Stimulated activated CD4-positive, alpha-beta T cell treated with anti-CD3 and anti-CD28 coated beads, Interleukin-4, amount 100 ng/mL, for 4 hours (primary cell): ENCODE measurements at places on chromosomes 7 and 10.

DNA sequence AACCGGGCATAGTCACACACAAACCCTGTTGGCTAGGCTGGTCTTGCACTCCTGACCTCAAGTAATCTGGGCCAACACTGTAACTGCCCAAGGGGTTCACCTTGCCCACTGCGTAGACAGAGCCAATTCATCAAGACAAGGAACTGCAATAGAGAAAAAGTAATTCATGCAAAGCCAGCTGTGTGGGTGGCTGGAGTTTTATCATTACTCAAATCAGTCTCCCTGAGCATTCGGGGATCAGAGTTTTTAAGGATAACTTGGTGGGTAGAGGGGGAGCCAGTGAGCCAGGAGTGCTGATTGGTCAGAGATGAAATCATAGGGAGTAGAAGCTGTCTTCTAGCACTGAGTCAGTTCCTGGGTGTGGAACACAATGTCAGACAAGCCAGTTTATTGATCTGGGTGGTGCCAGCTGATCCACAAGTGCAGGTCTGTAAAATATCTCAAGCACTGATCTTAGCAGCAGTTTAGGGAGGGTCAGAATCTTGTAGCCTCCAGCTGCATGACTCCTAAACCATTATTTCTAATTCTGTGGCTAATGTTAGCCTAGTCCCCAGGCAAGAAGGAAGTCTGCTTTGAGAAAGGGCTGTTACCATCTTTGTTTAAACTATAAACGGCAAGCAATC lies 15.6 kb upstream of the FXYD4 start:
- no peak for DNase-seq

DNA sequence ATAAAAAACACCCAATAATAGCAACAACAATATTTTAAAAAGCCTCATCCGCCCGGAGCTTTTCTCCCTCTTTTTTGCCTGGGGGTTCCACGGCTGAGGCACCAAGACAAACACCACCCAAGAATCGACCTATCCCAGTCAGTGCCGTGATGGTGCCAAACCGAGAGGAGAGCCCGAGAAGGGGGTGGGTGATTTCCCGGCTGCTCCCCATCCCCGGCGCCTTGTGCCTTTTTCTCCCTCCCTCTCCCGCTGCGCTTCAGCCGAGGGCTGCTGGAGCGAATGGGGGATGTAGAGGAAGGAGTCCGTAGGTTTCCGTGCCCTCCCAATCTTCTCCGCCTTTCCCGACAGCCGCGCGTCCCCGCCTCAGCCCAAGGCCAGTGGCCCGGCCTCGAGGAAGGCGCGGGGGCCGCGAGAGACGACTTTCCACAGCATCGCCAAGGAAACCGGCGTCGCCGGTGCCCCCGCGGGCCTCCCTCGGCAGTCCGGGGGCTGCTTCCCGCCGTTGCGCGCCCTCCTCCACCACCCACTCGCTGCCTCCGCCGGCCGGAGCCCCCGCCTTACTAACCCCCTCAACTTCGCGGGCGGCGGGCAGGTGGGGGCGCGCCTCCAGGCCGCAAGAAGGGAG lies 1.3 kb downstream of the EGR2 start:
- DNase-seq: peak; percentile 72

DNA sequence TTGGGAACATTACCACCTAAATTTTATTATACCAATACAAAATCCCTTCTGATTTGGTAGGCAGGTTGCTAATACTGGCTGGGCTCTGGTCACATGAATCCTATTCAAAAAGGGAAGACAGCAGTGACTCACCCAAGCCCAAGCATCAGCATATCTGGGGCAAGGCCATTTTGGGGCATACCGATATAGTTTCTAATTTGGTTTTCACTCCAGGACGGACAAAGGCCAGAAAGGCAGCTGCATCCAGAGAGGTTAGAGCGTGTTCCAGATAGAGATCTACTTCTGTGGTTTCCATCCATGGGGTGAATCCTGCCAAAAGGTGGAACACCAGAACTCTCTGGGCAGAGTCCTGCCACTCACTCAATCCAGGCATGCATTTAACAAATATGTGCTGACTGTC lies 335.8 kb downstream of the ELMO1 start:
- DNase-seq: no peak

DNA sequence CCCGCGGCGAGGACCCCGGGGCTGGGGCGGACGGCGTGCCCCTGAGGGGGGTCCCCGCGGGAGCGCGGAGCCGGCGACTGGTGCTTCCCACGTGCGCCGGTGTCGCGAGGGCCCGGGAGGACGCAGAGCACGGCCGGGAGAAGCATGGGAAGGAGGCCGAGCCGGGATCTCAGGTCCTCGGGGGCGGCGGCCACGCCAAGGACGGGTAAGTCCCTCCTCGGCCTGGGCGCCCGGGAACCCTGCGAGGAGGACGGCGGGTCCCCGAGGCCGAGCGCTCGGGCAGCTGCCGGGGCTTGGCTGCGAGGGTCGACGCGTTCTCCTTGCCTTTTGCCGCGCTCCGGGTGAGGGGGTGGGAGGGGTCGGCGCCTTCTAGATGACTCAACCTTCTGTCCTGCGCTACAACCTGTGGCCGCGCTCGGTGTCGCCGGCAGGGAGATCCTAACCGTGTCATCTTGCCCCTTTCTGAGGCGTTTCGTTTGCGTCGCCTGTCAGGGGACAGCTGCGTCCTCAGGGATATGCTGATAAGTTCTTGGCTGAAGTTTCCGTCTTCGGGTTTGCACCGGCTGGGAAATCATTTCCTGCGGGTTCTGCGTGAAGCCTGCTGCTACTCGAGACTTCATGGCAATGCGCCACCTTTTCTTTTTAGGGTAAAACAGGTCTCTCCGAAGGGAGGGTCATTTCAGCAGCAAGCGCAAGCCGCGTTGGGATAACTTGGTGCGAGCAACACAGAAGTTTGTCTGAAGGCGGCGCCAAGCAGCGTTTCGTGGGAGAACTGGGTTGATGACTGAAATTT lies 529 bp downstream of the TASOR2 start:
- DNase-seq: peak; percentile 67

DNA sequence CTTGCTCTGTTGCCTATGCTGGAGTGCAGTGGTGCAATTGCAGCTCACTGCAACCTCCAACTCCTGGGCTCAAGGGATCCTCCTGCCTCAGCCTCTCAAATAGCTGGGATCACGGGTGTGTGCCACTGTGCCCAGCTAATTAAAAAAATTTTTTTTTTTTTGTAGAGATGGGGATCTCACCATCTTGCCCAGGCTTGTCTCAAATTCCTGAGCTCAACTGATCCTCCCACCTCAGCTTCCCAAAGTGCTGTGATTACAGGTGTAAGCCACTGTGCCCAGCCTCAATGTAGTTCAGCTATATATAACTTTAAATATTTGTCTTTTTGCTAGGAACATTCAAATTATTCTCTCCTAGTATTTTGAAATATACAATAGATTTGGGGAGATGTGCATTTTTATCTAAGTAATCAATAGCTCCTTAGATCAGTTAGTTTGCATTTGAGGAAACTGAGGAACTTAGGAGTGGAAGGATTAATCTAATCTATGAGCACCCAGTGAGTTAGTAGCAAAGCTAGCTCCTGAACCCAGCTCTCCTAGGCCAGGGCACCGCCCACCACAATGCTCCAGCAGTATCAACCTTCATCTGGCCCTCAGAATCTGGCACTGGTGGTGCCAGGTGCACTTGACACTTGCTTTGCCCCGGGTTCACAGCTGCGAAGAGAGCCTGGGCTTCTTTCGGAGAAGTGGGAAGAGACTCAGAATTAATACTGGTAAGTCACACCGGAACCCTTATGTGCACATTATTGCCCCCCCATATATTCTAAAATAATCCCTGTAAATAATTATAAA lies 5.9 kb upstream of the LRMDA start:
- no peak for DNase-seq

DNA sequence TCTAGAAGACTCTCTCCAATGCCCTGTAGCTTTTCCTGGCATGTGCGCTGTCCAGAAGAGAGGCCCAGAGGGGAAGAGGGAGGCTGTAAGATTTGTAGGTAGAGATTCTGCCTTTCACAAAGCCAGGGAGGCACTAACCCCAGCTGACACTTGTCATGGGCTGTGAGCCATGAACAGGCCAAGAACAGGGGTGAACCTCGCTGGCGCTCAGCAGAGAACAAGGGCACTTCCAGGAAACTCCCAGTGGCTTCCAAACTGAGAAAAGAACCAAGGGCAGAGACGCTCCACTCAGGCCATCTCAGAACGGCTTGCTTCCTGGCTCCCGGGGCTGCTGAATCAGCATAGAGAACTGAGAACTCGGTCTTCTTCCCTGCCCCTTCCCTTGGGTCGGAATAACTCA lies 257.8 kb upstream of the ZNF32 start:
- DNase-seq: no peak

- no peak for DNase-seq
Measured at GRCh38 chr7:90472805-90473540, 3.5 kb downstream of the PTTG1IP2 start.

DNA sequence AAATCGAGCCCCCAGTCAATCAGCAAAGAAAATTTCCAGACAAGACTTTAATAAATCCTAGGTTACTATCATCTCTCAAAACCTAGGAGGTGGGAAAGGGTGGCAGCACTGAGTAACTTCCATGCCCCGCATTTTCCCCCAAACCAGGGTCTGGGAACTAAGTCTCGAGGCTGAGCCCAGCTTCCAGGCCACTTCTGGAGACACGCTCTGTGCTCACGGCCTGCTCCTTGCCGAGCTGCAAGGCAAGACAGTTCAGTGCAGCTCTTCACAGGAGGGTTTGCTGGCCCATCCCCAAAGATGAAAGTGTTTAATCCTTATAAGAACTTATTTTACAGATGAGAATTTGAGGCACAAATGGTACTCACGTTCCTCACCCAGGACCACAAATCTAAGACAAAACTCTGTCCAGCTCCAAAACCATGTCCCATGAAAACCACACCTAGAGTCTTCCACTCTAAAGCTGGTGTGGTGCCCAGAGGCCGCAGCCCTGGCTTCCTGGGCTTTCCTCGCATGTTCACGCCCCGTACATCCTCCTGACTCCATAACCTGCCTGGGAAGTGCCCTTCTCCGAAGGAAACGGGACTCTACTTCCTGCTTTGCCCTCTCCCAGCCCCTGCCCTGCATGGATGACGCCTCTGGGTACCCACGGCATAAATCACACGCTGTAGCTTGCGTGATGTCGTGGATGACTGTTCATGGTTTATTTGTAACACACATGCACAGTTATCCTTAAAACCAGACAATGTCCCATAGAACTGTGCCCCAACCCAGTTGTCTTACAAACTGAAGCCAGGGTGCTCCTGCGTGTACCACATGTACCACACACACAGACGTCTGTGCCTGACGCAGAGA lies 201.2 kb downstream of the DIP2C start:
- DNase-seq: no peak

DNA sequence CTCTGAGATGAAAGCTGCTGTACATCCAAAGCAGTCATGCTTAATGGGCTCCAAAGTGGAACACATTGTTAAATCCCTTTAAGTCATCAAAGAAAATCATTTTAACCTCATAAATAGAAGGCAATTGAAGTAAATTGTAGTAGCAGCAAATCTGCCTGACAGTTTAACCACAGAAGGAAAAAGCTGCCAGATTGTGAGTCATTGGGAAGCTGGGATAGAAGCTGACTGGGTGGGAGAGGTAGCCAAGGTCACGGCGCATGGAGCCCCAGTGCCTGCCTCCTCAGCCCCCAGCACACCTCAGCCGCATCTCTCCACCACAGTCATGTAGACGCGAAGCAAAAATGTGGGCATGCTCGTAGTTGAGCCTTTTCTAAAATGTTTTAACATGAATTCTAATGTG lies 44.0 kb downstream of the TARP start:
- DNase-seq: no peak

DNA sequence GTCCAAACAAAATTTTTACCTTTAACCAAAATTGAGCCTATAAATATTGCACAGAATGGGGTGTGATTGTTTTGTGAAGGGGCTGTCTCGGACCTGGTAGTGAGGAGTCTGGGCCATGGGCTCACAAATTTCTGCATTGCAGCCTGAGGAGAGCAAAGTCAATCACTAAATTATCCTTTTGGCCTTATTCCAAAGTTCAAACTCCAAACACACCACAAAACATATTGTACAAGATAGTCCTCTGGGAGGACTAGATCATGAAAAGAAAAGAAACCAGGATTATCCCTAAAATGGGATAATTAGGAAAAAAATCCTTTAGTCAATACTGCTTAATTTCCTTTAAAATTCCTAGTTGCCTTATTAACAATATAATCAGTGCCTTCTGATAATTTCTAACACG lies 115.5 kb downstream of the BUB3 start:
- DNase-seq: no peak

- no peak for DNase-seq
Measured at GRCh38 chr7:115328018-115328417, 406.1 kb downstream of the MDFIC start.

DNA sequence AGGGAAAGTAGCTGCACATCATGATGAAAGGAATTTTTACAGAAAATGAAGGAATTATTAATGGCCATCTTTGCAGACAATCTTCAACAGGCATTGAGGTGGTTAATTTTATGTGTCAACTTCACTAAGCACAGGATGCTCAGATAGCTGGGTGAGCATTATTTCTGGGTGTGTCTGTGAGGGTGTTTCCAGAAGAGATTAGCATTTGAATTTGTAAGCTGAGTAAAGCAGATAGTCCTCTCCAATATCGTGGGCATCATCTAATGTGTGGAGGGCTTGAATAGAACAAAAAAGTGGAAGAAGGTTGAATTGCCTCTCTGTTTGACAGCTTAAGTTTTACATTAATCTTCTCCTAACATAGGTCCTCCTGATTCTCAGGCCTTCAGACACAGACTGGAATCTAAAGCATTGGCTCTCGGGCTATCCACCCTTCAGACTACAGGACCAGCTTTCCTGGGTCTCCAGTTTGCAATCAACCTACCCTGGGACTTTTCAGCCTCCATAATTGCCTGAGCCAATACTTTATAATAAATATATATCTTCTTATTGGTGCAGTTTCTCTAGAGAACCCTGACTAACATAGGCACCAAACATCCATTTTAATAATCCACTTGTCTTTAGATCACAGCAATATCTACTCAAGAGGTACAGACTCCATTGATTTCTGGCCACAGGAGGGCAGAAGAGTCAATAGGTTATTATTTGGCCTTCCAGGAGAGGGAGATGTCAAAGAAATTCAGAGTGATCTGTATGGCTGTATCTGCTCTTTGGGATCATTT lies 10.5 kb upstream of the CRPPA start:
- no peak for DNase-seq

DNA sequence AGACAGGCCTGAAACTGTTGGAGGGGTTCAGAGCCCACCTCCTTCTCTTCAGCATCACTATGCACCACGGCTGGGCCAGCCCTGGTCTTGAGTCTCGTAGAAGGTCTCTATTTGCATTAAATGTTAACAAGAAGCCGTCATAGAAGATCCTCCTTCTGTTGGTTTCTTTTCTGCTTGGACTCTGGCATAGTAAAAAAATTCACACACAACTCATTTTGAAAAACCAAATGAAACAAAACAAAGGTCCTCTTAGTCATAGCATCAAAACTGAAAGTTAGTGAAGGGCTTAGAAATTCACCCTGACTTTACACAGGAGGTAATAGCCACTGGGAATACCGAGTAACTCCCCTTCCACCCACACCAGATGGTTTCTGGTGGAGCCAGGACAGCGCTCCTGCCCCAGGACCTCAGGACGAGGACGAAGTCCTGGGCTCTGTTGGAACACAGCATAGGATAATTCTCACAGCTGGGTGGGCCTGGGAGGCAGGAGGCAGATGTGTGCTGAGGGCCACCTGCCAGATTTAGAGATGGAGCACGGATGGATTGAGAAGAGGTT lies 248.4 kb upstream of the KLF6 start:
- DNase-seq: no peak

GRCh38 chr10:130486906-130487305 lies 350.7 kb downstream of the GLRX3 start:
- DNase-seq: no peak

GRCh38 chr10:12656518-12657142 lies 307.3 kb downstream of the CAMK1D start:
- no peak for DNase-seq

GRCh38 chr7:34080513-34080912 lies 175.2 kb downstream of the BMPER start:
- DNase-seq: no peak
